SK-N-SH (cell line): ENCODE measurements at places on chromosomes 2 and 18. TPM values are rescaled to one million over a fixed set of nuclear protein-coding genes. Genes with fewer than 3 reads are reported as not detected.

The GKN1 gene
- not detected in 2 replicates for polyA plus RNA-seq

The KRTCAP3 gene
- 3.6 and 4.1 TPM in 2 replicates for polyA plus RNA-seq

The STPG4 gene
- polyA plus RNA-seq = 0.20 and 0.21 TPM in 2 replicates

GRCh38 chr2:164447660-164448059 lies 173.6 kb downstream of the GRB14 start:
- DNase-seq = no peak

The NEUROD1 gene
- 0.02 and 0.03 TPM in 2 replicates for polyA plus RNA-seq
